Neuronal stem cell (in vitro differentiated cells): ENCODE measurements at places on chromosomes 3 and 15.
A peak's percentile ranks its signal among the peaks of the same experiment; 100 is the strongest.

DNA sequence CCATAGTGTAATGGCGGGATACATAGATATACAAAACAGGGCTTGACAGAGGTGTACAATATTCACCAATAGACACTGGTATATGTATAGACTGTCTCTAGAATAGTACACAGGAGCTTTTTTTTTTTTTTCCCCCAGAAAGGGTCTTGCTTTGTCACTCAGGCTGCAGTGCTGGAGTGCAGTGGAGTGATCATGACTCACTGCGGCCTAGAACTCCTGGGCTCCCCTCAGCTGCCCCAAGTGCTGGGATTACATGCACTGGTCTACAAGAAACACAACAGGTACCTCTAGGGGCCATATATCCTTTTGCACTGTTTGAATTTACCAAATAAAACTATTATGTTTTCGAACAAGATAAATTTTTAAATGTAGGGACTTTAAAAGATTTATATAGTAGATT, 12.3 kb downstream of the RHOA start:
- no peak for DNase-seq

- no peak for DNase-seq
Measured at GRCh38 chr3:50502225-50502583, 1.2 kb downstream of the CACNA2D2 start.

- DNase-seq: no peak
Measured at GRCh38 chr3:180295811-180296210, 259.1 kb upstream of the PEX5L start.

DNA sequence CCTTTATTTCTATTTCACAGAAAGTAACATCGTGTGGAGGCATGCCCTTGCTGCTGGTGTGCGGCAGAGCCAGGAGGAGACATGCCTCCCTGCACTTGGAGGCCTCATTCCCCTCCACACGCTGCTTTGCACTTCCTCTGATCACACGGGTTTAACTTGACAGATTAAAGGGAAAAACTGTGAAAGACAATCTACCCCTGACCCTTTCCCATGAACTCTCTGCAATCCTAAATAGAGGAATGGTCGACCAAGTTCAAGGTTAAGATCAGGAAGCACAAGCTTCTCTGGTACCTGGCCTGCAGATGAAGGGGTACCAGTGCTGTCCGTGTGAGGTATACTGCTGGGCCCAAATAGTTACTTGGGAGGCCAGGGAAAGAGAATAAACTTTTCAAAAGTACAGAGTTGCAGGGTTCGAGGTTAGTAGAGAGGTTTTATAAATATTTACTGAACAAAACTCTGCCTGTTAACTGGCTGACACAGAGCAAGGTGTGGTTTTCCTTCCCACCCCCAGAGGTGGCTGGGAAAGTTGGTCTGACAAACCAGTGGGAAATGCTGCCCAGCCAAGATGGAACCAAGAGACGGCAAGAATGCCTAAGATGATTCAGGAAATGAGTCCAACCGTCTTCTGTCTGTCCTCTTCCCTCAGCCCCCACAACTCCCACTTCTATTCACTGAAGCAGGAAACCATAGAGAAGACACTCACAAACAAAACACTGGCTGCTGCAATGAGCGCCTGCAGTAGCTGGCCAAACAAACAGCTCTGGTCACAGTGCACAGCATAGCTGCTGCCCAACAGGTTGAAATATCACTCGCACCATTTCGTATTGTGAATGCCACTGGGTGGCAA, 79.6 kb downstream of the IGF2BP2 start:
- no peak for DNase-seq

DNA sequence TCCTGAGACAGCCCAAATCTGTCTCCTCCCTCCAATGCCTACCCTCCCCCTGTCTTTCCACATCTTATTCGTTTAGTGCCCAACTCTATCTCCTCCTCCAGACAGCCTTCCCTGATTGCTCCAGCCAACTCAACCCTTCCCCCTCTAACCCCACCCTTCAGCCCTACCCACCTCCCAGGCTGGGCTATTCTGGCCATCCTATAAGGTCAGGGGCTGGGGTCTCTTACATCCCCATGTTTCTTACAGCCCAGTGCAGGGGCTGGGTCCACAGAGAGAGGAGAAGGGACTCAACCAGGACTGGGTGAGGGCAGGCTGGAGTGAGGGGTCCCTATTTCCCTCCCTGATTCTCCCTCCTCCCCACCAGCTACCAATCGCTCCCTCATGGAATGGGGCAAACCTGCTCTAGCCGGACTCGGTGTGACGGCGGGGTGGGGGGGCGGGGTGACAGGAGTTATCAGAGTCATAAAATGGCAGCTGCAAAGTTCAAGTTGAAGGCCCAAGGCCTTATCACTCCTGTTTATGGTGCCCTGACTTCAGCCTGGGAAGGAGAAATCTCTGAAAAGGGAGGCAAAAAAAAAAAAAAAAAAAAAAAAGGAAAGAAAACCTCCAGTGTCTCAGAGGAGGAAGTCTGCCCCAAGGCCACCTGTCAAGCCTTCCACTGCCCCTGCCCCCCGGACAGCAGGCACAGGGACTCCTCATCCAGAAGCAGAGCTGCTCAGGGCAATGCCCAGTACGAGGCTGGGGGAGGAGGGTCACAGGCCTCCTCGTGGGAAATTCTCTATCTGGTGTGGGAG, 2.1 kb downstream of the VIPR1 start:
- DNase-seq: no peak

DNA sequence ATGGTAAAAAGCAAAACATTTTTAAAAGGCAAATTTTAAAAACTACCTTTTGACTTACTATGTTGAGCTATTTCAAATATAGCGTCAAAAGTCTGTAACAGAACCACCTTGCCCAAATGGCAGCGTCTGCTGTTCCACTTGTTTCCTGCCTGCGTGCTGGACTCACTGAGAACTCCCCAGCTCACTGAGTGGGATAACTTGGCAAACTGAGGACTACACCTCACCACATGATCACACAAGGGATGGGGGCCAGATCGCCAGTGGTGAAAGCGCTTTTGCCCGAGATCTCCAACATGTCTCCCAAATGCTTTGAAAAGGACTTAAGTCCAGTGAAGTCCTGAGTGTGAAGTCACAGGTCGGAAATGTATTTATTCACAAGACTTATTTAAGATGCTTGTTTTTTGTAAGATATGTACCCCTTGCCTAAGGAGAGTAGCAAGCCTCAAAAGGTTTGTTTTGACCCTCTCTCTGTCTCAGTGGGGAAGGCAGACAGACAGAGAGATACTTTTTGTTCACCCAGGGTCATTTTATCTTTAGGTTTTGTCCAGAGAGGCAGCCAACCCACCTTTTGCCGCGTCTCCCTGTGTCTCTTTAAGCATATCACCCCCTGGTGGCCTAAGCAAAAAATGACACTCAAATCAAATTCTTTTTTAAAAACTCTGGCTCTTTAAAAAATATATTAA, 192.6 kb downstream of the PDZRN3 start:
- peak; percentile 38 for DNase-seq

DNA sequence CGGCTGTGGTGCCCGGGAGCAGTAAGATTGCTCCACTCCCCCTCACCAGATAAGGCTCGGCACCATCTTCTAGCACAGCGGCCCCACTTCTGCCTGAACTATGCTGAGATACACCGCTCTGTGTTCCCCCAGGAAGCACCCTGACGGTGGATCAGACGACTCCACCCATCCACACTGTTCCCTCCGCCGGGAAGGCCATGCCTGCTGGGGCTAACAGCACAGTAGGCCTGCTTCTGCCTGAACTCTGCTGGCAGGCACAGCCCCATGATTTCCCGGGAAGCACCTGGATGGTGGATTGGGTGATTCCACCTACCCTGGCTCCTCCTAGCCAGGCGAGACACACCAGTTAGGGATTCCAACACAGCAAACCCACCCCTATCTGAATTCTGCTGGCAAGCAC, 36.3 kb upstream of the PPM1L start:
- no peak for DNase-seq

DNA sequence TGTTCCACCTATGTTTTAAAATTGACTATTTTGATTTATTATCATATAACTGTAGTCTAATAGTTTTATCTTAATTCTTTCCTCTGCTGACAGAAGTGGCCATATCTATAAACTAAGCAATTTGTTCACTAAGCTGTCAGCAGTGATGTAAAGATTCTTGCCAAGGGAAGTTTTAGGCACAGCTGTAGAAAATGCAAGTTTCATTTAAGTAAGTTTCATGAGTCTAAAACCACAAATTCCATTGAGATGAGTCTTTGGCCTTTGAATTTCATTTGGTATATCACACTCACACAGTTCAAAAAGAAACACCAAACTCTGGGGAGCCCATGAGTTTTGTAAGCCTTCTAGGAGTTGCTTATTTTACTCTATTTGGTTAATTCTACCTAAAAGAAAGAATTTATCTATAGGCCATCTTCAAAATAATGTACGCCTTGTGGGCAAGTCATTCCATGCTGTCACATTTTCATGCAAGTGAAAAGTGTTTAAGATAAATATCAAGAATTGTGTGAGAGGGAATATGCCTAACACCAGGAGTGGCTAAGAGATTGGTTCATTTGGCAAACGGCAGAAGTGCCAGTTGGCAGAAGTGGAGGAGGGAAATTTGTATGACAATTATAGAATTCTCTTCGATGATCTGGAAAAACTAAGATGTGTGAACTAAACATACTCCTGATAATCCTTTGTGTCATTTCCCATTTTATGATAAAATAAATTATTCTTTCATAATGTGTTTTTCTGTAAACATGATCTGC, 292.9 kb downstream of the ZIC4 start:
- DNase-seq: no peak

DNA sequence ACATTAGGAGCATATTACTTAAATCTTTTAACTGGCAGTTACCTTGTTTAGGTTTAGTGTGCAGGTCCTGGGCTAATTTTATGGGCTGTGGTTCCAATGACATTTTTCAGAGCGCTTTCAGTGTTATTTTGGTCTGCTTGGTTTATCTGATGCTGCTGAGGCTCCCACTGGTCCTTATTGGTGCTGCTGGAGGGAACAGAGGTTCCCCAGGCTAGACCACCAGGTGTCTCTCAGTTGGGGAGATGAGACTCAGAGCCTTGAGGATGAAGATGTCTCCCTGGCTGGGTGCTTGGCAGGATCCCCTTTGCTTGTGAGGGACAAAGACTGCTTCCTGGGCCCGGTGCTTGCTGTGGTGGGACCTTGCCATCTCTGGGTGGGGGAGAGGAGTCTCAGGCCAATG, 28.3 kb upstream of the TASOR start:
- DNase-seq: no peak

DNA sequence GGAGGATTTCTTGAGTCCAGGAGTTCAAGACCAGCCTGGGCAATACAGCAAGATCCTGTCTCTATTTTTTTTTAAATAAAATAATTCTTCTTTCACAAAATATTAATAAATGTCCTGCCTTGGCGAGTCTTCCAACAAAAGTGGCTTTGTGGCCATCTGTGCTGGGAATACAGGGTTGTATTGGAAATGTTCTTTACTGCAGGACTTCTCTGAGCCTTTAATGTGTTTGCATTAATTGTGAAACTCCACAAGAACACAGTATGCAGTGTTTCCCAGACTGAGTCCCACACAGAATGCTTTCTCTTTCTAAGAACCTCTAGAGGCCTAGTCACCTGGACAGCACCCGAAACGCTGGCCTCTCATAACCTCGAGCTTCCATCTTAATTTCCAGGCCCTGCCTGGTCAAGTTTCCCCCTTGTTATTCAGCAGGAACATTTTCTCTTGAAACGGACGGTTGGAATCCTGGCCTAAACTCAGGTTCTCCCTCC, 85.4 kb upstream of the ARRDC4 start:
- no peak for DNase-seq

GRCh38 chr15:92043283-92043682, 189.8 kb downstream of the SLCO3A1 start:
- DNase-seq: no peak

DNA sequence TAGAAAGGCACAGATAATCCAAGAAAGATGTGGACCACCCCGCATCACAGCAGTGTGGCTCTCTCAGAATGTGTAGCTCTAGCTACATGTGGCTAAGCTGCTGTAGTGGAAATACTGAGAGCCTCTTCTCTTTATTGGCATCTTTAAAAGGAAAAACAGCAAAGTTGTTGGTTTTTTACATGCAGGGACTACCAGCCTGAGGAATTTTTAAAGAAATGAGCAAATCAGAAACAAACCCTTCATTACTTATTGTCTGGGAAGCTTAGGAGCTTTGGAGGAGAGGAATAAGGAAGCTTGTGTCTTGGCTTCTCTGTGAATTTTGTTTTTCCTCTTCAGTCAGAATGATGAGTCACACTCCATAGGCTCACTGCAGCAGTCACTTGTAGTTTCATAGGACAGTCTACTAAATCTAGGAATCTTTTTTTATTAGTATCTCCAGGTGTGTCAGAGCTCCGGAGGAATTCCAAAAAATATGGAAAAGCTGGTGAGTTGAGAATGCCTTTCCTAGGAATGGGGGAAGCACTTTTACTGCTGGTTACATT, 27.5 kb downstream of the POLG start:
- no peak for DNase-seq
